ENCODE measurements at places on chromosomes 5 and 9.

DNA sequence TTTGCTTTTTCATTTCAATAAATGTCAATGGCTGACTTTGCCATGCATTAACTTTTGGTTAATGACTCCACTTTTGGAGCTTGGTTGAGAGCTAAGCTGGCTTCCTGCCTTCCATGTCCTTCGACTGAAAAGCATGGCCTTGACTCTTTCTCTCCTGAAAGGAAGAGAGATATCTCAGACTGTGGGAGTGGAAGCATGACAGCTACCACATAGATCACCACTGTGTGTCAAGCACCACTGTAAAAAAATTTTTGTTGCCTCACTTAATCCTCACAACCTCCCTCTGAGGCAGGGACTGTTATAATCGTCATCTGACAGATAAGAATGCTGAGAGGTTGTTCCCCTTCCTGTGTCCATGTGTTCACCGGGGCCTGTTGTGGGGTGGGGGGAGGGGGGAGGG is 184.8 kb downstream of the RORB start:
- DNase-seq: no peak

- DNase-seq: no peak
Measured at GRCh38 chr9:447230-448025, 232.8 kb downstream of the DOCK8 start.

DNA sequence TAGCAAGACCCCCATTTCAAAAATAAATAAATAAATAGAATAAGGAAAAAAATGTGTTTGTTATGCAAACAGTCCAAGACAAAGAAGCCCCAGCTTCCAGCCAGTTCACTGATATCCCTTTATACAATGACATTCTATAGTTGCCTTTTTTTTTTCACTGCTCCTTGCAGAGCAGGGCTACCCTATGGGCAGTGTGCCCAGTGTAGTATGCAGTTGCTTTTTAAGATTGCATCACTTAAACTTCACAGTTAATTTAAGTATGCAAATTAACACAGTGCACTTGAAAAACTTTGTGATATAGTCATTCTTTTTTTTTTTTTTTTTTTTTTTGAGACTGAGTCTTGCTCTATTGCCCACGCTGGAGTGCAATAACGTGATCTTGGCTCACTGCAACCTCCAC is 40.8 kb upstream of the ARRDC3 start:
- DNase-seq: no peak

DNA sequence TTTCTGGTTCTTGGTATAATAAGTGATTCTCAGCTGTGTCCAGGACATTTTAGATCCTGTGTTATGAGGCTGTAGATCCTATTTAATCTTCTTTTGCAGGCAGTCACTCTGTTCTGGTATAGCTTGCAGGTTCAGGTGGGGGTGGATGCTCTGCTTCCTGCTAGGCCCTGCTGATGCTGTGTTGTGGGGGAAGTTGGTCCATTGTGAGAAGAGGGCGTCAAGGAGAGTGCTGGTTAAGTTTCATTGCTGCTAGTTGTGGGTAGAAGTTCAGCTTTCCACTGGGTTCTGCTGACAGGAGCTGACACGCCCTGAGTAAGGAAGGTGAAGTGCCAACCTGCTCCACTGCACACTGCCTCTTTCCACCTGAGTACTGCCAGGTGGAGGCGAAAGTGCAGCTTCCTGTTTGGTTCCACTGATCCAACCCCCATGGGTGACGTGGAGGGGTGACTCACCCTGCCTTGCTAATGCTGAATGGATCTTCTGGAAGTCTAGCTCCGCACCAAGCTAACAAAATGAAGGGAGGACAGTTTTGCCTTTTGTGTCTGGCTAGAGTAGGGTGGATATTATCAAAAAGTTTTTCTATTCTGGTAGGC is 16.3 kb downstream of the NMRK1 start:
- no peak for DNase-seq

DNA sequence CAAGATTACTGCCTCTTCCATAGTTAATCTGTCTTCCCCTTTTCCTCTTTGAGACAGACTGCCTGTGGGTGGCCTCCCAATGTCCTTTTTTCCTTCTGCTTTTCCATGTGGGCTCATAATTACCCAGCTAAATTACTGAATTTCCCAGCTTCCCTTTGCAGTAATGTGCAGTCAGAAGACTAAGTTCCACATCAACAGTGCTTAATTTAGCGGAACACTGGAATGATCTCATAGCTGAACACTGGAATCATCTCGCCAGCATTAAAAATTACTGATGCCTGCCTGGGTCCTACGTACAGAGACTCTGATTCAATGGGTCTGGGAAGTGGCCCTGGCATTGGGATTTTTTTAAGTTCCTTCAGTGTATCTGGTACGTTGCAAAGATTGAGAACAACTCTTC is 84.3 kb downstream of the DNAH5 start:
- no peak for DNase-seq

DNA sequence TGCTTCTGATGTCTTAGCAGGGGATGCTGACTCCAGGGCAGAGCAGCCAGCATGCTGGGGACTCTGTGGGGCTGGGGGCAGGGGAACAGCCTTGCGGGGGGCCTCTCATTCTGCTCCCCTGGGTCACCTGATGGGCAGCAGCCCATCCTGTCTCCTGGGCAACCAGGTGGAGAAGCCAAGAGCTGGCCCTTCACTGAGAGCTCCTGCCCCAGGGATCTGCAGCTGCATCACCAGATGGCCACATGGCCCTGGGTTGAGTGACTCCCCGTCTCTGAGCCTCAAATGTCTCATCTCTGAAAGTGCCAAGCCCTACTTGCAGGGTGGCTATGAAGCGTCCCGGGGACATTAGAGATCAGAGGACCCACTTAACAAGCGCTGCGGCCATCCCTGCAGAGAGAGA is 49.1 kb downstream of the LRSAM1 start:
- DNase-seq: no peak

GRCh38 chr5:110371011-110371724 is 355.3 kb downstream of the TMEM232 start:
- no peak for DNase-seq

GRCh38 chr5:132369474-132370180 is at the start of gene SLC22A5:
Gene SLC22A5, plus strand, starts transcription at chr5:132369710. Its CDS starts 263 bp downstream, at chr5:132369973.
- peak; percentile 61 for DNase-seq

- peak; percentile 10 for DNase-seq
Measured at GRCh38 chr5:74865256-74865803, 857 bp downstream of the FAM169A start.

DNA sequence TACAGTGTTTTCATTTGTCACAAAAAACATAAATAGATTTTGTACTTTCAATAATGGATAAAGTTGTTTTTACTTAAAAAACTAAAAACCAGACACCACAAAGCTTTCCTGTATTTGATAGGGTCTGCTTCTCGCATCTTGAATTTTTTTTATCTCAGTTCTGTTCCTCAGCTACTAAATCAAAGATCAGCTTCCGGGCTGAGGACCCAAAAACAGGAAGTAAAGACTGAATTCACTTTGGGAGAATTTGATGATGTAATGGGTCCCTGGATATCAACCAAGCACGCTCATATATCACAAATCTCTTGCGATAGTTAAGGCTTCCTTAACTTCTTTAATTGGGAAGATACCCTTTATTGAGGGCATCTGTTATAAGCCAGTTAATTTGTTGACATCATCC is 24.1 kb downstream of the ITK start:
- DNase-seq: no peak

DNA sequence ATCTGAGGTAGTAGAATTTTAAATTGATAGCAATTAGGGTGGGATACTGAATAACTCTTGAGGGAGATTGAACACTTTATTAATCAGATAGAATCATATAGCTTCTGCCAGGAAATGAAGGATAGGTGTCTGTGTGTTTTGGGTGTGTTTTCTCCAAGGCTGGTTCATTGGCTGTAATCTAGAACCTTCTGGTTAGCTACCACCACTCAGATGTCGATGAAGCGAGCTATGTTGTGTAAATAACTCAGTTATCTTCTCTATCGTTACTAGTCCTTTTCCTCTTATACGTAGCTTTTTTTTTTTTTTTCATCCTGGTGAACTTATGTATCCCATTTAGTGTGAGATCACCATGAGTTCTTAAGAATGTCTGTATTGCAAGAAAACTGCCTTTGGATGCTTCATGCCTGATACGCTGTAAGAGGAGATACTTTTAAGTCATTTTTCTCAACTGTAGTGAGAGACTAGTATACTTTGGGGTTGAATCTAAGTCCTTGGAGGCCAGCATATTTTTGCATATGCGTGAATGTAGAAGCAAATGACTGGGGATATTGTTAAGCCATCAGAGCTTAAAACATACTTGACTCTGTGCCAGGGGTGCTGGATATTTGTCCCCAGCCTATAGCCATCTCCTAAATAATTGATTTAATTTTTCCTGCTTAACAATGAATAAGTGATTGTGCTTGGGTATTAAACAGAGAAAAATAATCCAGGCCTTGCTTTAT is 2.1 kb downstream of the TNFAIP8 start:
- DNase-seq: no peak

DNA sequence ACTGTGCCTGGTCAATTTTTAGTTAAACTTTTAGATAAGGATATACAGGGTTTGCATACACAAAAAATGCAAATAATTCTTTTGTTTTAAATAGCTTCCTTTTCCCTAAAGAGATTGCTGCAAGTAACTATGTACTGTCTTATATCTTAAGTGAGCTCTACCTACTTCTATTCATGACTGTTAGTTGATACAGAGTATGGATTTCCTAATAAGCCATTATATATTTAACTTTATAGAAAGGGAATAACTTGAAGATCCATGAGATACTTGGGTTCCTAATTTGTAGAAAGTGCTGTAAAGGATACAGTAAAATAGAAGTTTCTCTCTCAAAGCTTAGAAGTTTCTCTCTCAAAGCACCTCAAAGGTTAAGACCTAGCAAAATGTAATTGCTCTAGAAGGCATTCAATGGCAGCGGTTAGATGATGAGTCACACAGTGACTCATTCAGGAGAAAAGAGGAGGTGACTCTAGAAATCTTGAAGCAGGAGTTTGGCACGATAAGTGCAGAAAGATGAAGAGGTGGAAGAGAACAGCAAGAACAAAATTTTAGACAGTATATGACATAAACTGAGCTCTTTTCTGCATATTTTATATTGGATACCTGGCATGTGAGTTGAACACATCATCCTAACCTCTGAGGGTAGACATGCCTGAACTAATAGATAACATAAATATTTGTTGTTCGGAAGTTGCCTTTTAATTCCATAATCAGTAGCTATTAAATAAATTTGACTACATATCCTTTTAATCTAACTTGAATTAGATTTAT is 5.5 kb upstream of the DNAJC21 start:
- DNase-seq: no peak

DNA sequence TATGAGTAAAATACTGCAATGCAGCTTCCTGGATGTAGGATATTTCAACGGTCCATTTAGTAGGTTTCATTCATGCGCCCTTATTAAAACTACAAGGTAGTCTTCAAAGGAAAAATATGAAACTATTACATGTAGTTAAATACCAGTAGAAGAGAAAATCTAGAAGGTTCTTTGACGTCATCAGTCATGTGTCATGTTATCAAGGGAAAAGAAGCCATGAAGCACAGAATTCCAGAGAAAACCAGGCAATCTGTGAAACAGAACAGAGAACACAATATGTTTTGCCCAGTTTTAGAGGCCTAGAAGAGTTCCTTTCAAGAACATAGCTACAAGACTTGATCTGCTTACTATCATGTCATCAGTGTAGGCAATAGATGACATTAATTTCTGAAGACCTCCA is 38.4 kb downstream of the BNC2 start:
- no peak for DNase-seq

DNA sequence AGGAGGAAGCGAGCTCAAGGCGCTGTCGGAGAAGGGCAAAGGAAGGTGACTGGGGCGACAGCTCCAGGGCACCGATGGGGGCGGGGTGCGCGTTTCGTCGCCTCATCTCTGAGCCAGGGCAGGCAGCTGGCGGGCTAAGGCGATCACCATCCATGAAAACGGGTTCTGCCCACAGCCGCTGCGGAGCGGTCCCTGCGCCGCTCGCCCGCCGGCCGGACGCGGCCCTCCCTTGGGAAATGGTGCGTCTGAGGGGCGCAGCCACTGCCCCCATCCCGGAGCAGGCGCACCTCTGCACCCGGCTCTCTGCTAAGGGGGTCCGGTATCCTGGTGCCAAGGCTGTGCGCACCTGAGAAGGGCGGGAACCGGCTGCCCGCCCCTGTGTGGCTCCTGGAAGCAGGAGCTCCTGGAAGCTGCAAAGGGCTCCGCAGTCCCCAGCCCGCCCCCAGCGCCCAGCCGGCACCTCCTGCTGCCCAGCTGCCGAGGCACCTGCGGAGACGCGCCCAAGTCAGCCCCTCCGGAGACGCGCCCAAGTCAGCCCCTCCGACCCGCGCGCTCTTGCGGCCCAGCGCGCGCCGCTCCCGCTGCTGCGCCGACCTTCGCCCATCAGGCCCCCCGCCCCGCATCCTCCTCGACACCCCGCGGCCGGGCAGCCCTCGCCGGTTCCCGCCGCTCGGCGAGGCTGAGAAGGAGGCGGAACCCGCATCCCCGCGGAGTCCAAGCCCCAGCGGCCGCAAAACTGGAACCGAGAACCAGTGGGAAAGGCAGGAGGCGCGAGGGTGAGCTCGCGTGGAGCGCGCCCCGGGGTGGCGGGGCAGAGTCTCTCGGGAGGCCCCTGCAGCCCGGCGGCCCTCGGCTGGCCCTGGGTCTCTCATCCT is 757 bp downstream of the ANKRD34B start:
- peak; percentile 18 for DNase-seq

DNA sequence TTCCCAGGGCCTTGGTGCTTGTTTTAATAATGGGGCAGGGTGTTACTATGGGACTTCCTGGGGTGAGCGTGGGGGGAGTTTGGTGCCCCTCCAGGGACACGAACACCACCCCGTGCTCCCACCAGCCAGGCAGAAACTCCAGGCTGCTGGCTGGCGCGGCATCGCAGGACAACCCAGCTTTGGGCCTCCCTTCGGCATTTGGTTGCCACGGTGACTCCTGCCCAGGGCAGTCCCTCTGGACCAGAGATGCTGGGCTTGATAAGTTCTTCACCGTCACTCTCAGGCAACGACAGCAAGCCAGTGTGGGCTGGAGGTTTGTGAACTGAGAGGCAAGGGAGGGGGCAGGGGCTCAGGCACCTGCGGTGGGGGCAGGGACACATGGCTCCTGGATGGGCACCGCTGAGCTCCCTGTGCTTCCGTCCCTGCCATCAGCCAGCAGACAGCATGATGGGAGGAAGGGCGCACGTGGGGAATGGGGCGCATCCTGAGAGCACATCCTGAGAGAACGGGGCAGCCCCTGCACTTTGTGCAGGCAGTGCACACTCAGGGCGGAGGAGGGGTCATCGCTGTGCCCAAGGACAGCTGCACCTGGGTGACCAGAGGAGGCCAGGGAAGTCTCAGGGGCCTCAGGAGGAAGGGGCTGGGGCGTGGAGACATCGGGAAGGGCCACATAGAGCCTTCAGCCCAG is 116.4 kb downstream of the RXRA start:
- no peak for DNase-seq

DNA sequence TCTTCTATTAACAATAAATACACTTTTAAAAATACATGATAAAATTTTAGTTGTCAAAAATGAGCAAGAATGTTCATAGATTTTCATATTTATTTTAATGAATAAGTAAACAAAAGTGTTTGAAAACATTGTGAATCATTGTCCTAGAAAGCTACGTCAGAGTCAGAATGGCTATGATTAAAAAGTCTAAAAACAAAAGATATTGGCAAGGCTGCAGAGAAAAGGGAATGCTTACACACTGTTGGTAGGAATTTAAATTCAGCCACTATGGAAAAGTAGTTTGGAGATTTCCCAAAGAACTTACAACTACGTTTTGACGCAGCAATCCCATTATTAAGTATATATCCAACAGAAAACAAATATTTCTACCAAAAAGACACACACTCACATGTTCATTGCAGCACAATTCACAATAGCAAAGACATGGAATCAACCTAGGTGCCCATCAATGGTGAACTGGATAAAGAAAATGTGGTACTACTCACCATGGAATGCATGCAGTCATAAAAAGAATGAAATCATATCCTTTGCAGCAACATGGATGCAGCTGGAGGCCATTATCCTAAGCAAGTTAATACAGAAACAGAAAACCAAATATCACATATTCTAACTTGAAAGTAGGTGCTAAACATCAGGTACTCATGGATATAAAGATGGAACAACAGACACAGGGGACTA is 49.2 kb upstream of the FBXL17 start:
- DNase-seq: no peak
